Right hindlimb (tissue), 1 donor: ENCODE measurements at places on chromosomes 11 and 22.

GRCh38 chr11:86671531-86672006 lies 847 bp downstream of the ME3 start:
- DNase-seq: peak; percentile 73

DNA sequence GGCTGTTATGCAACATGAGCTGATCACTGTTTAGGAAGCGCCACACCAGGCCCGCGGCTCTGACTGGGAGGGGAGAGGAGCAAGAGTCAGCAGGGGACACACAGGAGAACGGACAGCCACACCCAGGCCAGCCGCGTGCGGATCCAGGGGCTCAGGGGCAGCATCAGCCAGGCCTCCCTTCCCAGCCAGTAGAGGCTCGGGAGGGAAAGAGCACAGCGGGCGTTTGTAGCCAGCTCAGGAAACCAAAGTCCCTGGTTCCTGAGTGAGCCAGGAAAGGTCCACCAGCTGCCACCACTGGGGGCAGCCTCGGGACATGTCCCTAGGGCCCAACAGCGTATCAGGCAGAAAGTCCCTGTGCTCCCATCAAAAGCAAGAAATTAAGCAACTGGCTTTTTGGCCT lies 71.8 kb upstream of the PITPNB start:
- peak; percentile 55 for DNase-seq

DNA sequence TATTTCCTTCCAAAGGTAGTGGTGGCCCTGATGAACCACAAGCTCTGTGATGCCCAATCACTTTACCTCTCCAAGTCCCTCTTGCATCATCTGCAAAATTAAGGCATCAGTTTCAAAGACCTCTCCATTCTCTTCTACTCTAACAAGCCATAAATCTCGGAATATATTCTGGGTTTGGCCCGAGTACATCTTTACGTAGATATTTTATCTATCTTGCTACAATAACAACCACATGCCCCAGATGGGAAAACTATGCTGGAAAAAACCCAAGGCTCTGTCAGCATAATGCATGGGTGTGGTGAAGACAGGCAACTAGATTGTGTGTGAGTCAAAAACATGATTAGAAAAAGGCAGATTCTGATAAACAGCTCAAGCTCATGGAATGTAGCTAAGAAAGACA lies 228.2 kb upstream of the BLID start:
- DNase-seq: peak; percentile 70

DNA sequence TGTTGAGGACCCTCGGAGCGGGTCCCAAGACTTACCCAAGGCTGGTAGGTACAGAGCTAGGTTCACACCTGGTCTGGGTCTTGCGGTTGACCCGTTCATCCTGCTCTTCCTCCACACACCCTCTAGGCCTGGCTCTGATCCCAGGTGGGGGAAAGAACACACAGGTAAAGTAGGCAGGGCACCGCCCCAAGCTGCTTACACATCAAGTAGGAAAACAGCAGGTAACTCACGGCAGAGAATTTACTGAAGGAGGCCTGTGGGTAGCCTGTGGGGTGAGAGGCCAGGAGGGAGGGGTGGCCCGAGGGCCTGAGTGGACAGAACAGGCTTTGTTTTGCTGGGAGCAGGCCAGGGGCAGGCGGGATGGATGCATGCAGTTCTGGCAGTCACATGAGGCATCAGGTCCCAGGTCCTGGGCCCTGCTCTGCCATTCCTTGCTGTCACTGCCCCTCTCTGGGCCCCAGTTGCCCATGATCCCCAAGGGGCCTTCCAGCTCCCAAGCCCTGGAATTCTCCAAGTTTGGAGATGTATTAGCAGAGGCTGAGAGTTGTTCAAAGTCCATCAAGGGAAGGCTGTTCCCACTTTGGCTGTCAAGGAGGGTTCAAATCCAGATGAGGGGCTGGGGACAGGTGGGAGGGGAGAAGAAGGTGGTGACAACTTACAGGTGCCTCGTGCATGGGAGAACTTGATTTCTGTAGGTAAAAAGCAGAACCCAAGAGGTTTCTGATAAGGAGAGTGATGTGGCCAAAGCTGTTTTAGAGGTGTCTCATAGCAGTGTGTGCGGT lies 5.7 kb downstream of the TSKU start:
- peak; percentile 14 for DNase-seq

DNA sequence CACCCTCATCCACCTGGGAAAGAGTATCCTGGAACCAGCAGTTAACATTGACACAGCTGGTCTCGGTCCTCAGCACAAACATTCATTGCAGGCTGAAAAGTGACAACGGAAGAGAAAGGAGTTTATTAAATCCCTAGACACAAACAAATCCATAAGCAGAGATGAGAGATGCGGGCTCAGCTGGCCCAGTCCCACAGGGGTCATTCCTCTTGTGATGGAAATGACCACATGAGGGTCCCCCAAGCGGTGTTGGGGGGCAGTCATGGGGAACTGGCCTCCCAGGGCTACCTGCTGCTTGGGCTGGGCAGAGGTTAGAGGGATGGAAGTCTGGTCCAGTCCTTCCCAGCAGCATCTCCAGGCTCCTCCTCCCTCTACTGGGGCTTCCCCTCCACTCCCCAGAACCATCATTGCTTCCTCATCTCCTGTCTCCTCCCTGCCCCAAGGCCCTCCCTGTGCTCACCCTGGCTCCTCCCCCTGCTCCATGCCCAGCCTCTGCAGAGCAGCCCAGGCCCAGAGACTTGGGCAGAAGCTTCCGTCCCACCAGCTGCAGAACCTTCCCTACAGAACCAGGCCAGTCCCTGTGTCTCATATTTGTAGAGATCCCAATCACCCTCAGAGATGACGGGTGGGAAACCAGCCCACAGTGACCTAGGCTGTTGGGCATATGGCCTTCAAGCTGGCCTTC lies 5.4 kb upstream of the IGLL5 start:
- no peak for DNase-seq

DNA sequence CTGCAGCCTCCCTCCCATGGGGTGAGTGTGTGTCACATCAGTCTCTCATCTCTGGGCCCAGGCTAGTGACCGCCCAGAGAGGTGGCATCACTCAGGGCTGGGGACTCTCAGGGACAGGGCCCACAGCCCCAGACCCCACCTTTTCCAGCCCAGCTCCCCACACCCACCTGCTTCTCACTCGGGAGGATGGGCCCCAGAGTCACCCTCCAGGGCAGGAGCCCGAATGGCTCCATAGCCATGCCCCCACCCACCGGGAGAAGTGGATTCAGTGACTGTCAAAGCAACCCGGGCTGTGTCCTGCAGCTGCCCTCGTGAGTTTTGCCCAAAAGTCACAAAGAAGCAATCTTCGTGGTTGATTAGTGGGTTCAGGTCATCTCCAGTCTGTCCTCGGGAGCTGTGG lies 26.0 kb downstream of the PARVG start:
- DNase-seq: no peak

GRCh38 chr22:23888615-23889401 lies 5.4 kb upstream of the MIF start:
- DNase-seq: no peak

DNA sequence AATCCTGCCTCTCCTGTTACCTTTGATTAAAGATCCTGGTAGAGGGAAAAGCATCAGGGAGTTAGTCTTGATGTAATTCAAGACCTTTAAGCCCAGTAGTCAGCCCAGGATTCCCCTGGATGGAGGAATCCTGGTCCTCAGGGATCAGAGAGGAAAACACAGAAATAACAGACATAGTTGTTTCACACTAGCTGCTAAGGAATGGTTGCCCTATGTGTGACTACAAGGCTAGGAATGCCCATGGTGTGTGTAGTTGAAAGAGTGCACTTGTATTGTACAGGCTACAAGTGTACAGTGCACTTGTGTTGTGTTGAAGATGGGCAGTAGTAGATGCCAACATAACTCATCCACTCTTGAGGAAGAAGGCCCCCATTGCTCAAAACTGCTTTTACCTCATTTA lies 226.8 kb downstream of the AASDHPPT start:
- no peak for DNase-seq

DNA sequence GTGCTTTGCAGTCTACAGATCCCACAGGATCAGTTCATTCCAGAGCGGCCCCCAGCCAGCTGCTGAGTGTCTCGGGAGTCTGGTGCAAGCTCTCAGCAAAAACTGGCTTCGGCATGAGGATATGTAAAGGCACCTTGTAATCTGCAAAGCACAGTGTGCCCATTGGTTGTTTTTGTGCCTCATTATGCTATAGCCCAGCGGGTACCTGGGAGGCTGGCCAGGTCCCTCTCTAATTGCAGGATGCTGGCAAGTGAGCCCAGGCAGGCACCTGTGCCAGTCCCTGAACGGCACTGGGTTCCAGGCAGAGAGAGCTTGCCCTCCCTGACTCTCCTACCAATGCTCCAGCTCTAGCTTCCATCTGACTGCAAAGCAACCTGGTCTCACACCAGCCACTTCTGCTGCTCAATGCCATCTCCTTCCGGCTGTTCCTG lies 128.7 kb downstream of the DSCAML1 start:
- no peak for DNase-seq

- DNase-seq: no peak
These were observed 181.0 kb downstream of the MN1 start for GRCh38 chr22:27620367-27621154.

DNA sequence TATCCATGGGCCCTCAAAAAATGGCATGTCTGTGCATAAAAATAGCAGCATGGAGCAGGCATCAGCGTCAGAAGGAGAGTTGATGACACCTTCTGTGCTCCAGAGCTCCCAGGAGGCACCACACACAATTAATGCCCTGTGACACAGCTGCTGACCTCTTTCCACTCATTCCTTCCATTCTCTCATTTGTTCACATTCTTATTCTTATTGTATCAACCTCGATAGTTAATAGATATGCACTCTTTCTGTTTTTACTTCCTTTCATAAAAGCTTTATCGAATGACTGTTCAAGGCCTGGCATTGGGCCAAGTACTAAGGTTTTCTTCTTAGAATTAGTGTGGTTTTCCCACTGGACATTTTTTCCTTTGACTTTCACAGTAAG lies 266.0 kb upstream of the MTNR1B start:
- no peak for DNase-seq

DNA sequence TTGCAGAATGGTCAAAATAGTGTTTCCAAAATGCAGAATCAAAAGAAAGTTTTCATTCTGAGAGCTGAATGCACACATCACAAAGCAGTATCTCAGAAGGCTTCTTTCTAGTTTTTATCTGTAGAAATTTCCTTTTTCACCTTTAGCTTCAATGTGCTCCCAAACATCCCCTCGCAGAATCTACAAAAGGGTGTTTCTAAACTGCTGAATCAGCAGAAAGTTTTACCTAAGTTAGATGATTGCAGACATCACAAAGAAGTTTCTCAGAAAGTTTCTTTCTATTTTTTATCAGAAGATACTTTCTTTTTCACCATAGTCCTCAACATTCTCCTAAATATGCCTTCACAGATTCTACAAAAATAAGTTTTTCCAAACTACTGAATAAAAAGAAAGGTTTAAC lies 239.8 kb downstream of the OR4A5 start:
- DNase-seq: no peak

DNA sequence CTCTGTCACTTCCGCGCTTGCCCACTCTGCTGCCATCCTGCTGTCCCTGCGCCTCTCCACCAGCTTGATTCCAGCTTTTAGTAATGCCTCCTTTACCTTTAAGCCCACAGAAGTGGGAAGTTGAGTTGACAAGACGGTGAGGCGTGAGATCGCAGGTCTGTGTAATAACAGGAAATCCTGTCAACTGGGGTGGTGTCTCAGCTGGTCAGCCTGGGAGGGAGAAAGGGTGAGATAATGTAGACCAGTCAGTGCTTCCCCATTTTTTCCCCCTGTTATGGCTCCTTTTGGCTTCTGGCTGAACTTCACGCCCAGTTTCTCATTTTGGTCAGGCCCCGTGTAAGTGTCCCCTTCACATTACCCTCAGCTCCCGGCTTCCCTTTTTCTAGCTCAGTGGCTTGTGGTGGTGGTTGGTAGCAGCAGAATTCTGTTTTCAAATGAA lies 98.9 kb downstream of the TRAF6 start:
- DNase-seq: no peak

DNA sequence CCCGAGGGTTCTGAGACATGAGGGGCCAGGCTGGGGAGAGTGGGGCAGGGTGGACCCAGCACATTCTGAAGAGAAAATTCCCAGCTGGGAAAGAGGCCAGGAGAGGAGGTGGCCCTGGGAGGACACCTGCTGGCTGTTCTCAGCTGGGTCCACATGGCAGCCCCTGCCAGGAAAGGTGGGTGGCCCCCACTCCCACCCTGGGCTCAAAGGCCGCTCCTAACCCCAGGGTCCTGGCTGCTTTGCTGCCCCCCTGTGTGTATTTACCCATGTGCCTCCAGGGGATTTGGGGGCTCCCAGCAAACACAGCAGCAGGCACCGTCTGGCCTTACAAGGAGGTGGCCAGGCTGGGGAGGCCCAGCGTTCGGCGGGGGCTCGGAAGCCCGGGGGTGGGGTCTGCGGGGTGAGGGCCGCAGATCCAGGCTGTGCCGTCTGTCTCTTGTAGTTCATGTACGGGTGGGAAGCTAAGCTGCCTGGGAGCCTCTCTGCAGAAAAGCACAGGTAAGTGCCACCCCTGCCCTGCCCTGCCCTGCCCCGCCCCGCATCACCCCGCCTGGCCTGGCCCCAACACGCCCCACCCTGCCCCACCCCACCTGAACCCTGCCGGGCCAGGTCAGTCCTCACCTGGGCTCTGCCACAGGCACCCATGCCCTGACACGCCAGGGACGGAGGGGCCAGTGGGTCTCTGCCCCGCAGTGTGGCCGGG lies 10.6 kb downstream of the MUC5B start:
- DNase-seq: peak; percentile 9

DNA sequence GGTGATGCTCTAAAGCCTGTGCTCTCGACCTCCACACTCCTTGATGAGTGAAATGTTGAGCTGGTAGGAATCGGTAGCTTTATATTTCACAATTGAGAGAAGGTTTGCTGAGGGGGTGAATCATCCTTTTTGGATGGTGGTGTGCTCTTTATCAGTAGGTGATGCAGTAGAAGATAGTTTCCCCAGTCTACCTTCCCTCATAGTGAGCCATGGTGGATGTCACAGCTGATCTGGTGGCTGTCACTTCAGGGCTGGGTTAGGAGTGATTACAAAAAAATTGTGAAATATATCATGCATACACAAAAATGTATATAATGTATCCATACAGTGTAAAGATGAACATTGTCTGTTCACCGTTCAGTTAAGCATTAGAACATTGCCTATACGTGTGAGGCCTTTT lies 105.3 kb downstream of the GRAMD1B start:
- no peak for DNase-seq

DNA sequence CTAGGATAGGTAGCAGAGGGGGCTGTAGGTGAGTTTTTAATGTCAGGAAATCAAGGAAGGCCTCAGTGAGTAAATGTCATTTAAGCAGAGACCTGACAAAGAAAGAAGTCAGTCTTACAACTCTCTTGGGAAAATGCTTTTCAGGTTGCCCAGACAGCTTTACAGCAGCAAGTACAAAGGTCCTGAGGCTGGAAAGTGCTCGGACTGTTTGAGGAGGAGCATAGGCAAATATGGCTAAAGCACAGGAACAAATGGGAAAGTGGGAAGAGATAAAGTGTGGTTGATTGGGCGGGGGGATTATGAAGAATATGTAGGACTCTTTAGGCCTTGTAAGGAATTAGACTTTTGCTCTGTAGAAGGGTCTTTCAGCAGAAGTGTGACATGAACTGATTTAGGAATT lies 125.4 kb downstream of the ARHGAP42 start:
- DNase-seq: no peak

- DNase-seq: no peak
These were observed 37.3 kb downstream of the FLI1 start for GRCh38 chr11:128731041-128731663.

GRCh38 chr11:119249671-119250010 lies 43.5 kb downstream of the CBL start:
- no peak for DNase-seq
